ENCODE measurements at places on chromosomes 4 and X. TPM values are rescaled to one million over a fixed set of nuclear protein-coding genes. Genes with fewer than 3 reads are reported as not detected.
A peak's percentile ranks its signal among the peaks of the same experiment; 100 is the strongest.

DNA sequence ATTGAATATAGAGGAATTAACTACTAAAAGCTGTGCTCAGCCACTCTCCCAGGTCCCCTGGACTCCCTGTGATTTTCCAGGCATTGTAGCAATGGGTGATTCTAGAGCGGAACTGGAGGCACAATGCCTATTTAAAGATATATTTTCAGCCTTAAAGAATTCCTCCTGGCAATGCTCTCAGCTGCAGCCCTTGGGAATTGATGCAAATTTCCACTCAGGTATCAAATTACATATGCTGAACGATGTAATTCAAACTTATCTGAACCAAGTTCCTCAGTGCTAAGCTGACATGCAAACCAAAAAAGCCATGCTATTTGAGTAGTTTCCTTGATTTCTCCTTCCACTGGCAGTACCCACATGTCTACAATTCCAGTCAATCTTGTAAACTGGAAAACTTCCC, 86.3 kb upstream of the GABRA3 start:
- no peak for DNase-seq
- H3K27ac ChIP-seq: no peak overlapping the region
- H3K4me1 ChIP-seq: no peaks in the 10 kb centered on the region

- no peak overlapping the region for H3K27ac ChIP-seq
- H3K4me3 ChIP-seq: no peak overlapping the region
- no peaks in the 10 kb centered on the region for H3K4me1 ChIP-seq
- H3K27me3 ChIP-seq: no peaks in the 10 kb centered on the region
- no peak for DNase-seq
- H3K36me3 ChIP-seq: no peaks in the 10 kb centered on the region
Measured at GRCh38 chr4:145283909-145284308, 103.5 kb upstream of the OTUD4 start.

Gene OTUD6A
- total RNA-seq: not detected

GRCh38 chr4:88514557-88515511, 8.7 kb downstream of the PYURF start:
- H3K27ac ChIP-seq: no peak overlapping the region
- H3K4me1 ChIP-seq: no peaks in the 10 kb centered on the region
- no peaks in the 10 kb centered on the region for H3K27me3 ChIP-seq
- H3K36me3 ChIP-seq: no peaks in the 10 kb centered on the region
- H3K4me3 ChIP-seq: no peak overlapping the region

DNA sequence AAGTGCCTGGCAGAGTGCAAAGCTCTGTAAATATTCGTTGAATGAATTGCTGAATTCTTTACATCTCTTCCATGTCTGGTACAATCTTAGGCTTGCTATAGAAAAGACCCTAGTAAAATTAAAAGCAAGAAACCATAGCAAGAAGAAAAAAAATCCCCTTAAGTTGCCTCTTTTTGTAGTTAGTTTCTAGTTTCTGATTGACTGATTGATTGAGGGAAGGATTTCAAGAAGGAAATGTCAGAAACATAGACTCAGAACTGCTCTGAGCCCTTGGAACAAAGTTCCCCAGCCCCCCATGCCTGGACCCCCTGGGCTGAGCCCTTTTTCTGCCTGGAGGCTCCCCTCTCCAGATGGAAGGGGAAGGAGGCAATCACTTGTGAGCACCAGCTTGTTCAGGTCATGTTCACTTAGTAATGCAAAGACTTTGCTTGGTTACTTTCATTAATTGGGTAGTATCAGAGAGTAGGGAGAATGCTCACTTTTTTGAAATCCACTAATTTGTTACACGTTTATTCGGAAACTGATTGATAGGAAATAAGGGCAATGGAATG, 35.6 kb downstream of the DAPP1 start:
- DNase-seq: no peak
- no peak overlapping the region for H3K4me3 ChIP-seq
- no peak overlapping the region for H3K27ac ChIP-seq
- H3K27me3 ChIP-seq: no peaks in the 10 kb centered on the region
- no peaks in the 10 kb centered on the region for H3K4me1 ChIP-seq

Gene COX7B2
- not detected for total RNA-seq

DNA sequence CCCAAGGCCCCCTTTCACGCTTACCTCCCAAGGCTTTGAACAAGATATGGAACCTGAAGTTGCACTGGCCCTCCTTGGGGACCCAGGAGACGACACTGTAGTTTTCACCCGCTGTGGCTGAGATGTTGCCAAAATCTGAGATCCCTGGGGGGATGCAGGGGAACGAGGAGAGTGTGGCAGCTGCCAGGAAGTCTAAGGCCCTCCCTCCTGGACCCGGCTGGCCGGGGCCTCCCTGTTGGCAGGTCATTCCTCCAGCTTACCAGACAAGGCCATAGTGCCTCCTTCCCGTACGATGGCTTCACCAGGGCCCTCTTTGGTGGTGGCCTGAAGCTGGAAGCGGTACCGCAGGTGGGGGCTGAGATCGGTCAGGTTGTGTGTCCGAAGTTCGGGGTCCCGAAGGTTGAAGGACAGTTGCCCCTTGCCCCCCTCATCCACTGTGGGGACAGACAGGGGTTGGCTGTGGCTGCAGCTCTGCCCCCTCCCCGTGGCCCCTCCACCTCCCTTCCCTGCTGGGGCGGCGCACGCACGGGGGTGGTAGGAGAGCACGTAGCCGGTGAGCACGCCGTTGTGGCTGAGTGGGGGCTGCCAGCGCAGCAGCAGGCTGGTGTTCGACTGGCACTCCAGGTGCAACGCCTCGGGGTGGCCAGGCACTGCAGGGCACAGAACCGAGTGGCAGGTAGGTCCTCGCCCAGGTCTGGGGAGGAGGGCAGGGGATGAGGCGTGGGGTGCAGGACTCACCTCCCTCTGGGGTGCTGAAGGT, 21.2 kb downstream of the L1CAM start:
- no peaks in the 10 kb centered on the region for H3K27me3 ChIP-seq
- no peak for DNase-seq
- no peak overlapping the region for H3K27ac ChIP-seq
- no peak overlapping the region for H3K4me3 ChIP-seq
- H3K36me3 ChIP-seq: no peaks in the 10 kb centered on the region

DNA sequence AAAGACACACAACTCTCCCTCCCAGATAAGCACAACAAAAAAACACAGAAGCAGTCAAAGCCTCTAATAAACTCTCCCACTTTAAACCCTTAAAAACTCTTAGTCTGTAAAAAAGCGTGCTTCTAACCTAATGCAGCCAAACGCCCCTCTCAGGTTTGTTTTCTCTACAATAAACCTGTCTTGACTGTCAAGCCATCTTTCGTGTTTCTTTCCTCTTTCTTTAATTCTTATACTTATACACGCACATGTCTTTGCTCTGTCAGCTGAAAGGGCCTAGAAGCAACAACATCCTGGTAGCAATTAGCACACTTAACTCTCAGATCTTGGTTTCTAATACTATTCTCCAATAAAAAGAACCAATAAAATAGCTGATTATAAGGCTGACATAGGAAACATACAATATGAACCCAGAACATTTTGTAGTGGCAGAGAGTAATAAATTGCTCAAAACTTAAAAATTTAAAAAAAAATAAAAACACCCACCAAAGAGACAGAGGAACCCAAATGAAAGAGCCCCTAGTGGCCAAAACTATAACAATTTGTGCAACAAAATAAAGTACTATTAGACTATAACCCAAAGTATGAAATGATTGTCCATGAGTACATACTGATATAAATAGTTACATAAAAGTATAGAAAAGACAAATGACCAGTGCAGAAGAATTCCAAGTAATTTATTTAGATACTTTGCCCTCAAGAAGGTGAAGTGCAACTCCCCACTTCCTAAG, 440.4 kb upstream of the ADGRL3 start:
- H3K36me3 ChIP-seq: no peaks in the 10 kb centered on the region
- DNase-seq: no peak
- H3K4me3 ChIP-seq: no peak overlapping the region
- no peak overlapping the region for H3K27ac ChIP-seq
- H3K27me3 ChIP-seq: no peaks in the 10 kb centered on the region

DNA sequence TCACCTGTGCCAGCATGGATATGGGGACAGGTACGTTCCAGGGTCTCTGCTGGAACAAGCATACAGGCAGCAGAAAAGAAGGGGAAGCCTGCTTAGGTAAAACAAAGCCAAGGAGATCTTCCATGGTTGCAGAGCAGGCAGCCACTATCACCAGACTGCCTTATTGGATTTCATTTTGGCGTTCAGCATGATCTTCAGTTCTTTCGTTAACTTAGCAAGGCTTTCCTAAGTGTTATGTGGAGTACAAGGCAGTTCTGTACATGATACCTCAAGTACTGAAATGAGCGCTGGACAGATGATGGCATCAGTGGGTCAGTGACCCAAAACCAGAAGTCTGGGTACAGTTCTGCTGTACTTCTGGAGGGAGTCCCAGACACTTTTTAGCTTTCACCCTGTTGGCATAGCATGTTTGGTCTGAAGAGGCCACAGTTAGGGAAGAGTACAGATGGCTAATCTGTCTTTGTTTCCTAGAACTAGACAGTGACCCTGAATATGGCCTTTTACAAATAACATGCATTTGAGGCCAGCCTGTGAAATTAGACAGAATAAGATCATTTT, 8.9 kb downstream of the SMIM20 start:
- H3K4me1 ChIP-seq: no peaks in the 10 kb centered on the region
- H3K36me3 ChIP-seq: no peaks in the 10 kb centered on the region
- no peak for DNase-seq
- no peak overlapping the region for H3K4me3 ChIP-seq
- no peaks in the 10 kb centered on the region for H3K27me3 ChIP-seq
- H3K27ac ChIP-seq: peak overlapping the region; percentile 7

GRCh38 chr4:112515198-112516065, 548 bp downstream of the NEUROG2 start:
- H3K4me1 ChIP-seq: peaks cover 7% of the 10 kb centered on the region
- no peaks in the 10 kb centered on the region for H3K36me3 ChIP-seq
- H3K4me3 ChIP-seq: peak overlapping the region; percentile 22
- peak; percentile 65 for DNase-seq
- H3K27me3 ChIP-seq: peaks cover 100% of the 10 kb centered on the region
